Ascending aorta (tissue), 2 donors: ENCODE measurements at places on chromosomes 1 and 21. TPM values are rescaled to one million over a fixed set of nuclear protein-coding genes. Genes with fewer than 3 reads are reported as not detected.

DNA sequence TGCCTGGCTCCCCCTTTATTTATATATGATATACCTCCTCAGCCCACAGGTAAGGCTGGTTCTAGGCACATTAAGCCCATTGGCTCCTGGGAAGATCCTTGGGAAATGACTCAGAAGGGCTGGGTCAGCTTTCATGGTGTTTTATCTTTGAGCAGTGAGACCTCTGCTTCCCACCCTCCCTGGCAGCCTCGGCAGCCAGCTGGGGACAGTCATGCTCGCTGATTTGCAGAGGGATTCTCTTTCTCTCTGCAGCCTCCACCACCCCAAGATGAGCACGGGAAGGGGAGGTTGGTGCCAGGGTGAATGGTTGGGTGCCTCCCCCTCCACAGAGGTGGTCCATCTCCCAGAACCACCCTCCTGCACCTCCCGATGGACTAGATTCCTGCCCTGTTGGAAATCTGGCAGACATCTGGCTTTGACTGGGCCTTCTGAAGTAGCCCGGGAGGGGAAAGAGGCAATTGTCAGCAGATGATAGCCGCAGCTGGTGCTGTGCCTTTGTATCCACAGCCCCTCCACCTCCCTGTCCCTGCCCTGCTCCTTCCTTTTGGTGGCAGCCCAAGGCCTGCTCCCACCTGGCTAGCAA is 24.6 kb downstream of the IER5 start:
- no peaks in the 10 kb centered on the region for H3K4me1 ChIP-seq
- H3K27me3 ChIP-seq, result no peaks in the 10 kb centered on the region
- peak overlapping the region; percentile 48 for H3K27ac ChIP-seq
- H3K4me3 ChIP-seq, result no peak overlapping the region
- no peak for DNase-seq

GRCh38 chr1:97506368-97506767 is 414.5 kb downstream of the DPYD start:
- H3K36me3 ChIP-seq, result no peaks in the 10 kb centered on the region
- H3K27me3 ChIP-seq, result no peaks in the 10 kb centered on the region

ORC1 gene
- not detected for total RNA-seq

DNA sequence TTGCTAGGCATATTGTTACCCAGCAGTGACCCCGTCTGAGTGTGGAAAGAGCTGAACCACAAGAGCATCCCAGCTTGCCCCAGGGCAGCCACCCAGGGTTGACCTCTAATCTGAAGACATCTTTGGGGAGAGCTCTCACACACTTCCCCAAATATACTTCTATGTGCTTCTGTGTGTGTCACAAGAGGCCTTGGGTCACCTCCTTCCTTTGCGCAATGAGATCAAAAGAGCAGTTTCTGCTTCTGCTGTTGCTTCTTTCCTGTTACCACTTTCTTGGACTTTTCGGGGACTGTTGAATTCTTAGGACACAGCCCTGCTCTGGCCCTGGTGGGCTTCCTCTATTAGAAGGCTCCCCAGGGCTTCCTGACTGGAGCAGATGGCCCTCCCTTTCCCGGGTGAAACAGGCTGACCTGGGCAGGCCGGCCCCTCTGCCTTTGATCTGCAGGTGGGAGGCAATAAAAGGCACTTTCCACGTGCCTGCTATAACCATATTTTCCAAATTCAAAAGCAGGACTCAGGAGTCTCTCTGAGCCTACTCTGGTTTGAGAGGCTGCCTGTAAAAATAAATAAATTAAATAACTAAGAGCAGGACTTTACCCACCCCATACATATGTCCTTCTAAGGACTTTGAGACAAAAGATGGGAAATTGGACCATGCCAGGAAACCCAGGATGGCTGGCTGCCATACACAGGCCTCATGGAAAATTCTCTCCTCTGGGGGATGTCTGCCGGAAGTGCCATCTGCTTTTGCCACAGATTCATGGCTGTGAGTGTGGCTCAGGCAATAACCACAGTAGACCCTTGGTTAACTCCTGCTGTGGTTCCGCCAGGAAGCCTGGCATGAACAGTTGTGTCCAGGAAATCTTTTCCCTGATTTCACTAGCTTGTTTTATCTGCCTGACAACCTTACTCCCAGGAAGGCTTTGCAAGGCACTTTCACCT is 28.3 kb upstream of the RCSD1 start:
- no peaks in the 10 kb centered on the region for H3K4me1 ChIP-seq
- no peak for DNase-seq
- no peak overlapping the region for H3K4me3 ChIP-seq
- no peaks in the 10 kb centered on the region for H3K27me3 ChIP-seq
- no peaks in the 10 kb centered on the region for H3K36me3 ChIP-seq

CADM3 gene
- total RNA-seq, result 7.0 TPM

DNA sequence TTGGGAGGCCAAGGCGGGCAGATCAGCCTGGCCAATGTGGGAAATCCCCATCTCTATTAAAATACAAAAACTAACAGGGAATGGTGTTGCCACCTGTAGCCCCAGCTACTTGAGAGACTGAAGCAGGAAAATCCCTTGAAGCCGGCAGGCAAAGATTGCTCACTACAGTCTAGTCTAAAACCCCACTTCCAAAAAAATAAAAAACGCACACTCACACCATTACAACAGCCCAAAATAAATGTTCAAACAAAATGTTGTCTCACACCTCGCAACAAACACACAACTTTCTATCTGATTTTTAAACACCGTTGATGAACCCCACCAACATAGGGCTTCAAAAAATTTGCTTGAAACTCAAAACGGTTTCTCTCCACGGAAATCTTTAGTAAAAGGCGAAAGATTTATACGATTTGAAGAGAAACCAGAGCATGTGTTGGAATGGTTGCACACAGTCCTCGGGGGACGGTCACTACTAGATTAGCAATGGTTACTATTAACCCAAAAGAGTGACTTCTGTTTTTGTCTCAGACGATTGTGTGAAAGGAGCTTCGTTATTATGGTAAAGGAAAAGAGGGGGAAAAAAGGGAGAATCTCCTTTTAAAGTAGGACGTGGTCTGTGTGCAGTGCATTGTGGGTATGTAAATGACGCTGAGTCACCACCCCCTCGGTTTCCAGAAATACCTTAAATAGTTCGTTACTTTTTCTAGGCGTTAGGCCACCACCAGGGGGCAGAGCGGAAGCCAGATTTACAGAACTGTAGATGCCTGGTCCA is at the start of gene RNU5D-1:
Gene RNU5D-1 (minus strand): TSS at position 430 of the 772 bp plus-strand sequence.
- no peaks in the 10 kb centered on the region for H3K36me3 ChIP-seq
- DNase-seq, result peak; percentile 81

DNA sequence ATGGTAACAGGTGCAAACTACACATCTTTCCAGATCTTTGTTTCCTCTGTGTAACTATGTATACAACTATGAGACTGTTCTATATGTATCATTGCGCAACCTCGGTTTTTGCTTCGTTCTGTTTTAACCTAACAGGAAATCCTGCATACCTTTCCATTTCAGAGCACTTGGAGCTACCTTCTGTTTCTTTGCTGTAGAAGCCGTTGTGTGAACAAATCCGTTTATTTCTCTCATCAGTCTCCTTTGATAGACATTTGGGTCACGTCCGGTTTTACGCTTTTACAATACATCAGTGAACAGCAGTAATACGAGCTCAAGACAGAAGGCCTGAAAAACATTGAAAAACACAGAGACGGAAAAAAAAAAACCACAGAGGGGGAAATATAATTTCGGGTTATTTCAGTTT is 10.5 kb downstream of the ATP5IF1 start:
- H3K4me1 ChIP-seq, result peaks cover 27% of the 10 kb centered on the region
- no peaks in the 10 kb centered on the region for H3K36me3 ChIP-seq
- peak overlapping the region; percentile 56 for H3K27ac ChIP-seq
- no peak for DNase-seq

- H3K4me1 ChIP-seq, result peaks cover 15% of the 10 kb centered on the region
- H3K36me3 ChIP-seq, result peaks cover 13% of the 10 kb centered on the region
- peak overlapping the region; percentile 78 for H3K27ac ChIP-seq
- DNase-seq, result no peak
Measured at GRCh38 chr1:46607345-46608130, 3.5 kb upstream of the MKNK1 start.

GRCh38 chr21:28357743-28358142 is 634.9 kb downstream of the LTN1 start:
- H3K27ac ChIP-seq, result no peak overlapping the region
- no peaks in the 10 kb centered on the region for H3K4me1 ChIP-seq
- H3K27me3 ChIP-seq, result no peaks in the 10 kb centered on the region
- no peaks in the 10 kb centered on the region for H3K36me3 ChIP-seq
